ENCODE measurements at places on chromosomes 12 and 14.

- DNase-seq, result no peak
Observed at GRCh38 chr12:79407671-79408622, 282.8 kb downstream of the PAWR start.

GRCh38 chr14:36582011-36582873, at the start of gene NKX2-8:
NKX2-8 (minus strand) TSS chr14:36582614; CDS start chr14:36582389, 225 bp downstream.
- no peak for DNase-seq

DNA sequence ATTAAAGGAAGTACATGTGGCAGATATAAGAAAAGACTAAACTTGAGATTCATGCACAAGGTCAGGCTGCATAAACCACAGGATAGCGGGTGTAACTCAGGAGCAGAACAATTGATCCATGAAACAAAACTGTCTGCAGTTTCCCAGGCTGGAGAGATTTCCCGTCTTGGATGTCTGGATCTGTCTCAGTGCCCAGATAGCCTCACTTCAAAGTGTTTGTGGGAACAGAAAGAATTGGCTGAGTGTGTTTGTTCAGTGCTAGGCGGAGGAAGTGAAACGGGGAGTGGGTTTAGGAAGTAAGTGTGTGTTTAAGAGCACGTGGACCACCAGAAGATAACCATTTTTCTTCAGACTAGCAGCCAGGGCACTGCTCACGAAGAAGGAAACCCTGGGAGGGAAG, 1.4 kb upstream of the RNASE10 start:
- DNase-seq, result no peak

DNA sequence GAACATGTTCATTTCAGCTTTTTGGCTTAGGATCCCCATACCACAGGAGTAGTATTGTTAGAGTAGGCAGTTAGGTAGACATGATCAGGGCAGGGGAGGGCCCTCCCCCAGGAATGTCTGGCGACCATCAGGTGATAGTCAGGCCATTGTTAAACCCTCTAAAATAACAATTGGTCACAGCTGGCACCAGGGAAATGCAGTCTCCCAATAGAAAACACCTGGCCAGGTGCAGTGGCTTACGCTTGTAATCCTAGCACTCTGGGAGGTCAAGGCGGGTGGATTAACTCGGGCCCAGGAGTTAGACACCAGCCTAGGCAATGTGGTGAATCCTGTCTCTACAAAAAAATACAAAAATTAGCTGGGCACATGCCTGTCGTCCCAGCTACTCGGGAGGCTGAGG, 187.1 kb downstream of the MON2 start:
- DNase-seq, result no peak

DNA sequence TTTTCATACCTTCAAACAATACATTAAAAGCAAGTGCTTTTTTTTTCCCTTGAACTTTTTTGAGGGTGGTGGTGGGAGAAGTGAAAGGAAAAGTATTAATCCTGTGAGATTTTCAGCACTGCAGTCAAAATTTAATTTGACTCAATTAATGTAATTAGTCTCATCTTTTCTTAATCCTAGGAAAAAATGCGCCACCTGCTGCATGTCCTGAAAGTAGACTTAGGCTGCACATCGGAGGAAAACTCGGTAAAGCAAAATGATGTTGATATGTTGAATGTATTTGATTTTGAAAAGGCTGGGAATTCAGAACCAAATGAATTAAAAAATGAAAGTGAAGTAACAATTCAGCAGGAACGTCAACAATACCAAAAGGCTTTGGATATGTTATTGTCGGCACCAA, 52.2 kb downstream of the SPATA7 start:
- no peak for DNase-seq

- DNase-seq, result no peak
Observed at GRCh38 chr12:7160183-7160582, 29.3 kb upstream of the PEX5 start.

DNA sequence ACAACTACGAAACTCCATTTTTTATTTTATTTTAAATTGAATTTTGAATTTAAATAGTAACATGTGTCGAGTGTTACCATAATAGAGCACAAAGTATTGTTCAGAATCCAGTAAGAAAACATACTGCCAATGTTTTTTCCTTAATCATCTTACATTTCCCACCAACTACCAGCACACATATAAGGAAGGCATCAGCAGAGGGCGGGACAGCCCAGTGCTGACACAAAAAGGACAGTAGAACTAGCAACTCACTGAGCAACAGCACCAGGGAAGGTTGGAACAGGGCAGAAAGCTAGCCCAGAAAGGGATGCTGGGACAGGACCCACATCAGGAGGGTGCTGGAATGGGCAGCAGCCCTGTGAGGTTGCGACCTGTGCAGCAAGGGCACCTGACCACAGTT, 43.9 kb downstream of the DICER1 start:
- no peak for DNase-seq

DNA sequence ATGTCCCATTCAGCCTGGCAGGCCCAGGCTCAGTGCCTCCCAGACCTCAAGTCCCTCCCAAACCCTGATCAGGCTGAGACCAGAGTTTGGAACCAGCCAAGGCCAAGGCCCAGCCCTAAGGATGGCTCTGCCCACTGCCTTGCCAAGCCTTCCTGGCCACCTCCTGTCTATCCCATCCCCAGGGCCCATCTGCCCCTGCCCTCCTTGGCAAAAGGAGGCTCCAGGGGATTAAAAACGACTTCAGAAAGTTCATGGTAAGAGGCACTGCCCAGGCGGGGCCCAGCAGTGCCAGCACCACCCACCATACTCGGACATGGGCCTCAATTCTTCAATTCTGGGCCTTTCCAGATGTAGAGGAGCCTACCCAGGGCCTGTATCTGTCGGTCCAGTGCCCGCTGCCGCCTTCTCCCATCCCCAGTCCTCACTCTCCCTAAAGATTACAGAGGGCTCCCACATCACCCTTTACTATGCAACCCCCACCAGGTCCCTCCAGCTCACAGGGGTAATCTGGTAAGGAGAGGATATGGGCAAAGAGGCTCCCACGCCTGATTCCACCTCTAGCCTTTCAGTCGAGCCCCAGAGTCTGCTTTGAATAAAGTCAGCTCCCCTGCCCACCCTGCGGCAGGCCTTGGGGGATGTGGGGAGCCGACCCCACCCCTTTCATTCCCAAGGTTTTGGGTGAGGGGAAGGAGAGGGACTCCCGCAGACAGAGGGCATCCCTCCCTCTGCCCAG, 932 bp downstream of the ADCY6 start:
- no peak for DNase-seq

DNA sequence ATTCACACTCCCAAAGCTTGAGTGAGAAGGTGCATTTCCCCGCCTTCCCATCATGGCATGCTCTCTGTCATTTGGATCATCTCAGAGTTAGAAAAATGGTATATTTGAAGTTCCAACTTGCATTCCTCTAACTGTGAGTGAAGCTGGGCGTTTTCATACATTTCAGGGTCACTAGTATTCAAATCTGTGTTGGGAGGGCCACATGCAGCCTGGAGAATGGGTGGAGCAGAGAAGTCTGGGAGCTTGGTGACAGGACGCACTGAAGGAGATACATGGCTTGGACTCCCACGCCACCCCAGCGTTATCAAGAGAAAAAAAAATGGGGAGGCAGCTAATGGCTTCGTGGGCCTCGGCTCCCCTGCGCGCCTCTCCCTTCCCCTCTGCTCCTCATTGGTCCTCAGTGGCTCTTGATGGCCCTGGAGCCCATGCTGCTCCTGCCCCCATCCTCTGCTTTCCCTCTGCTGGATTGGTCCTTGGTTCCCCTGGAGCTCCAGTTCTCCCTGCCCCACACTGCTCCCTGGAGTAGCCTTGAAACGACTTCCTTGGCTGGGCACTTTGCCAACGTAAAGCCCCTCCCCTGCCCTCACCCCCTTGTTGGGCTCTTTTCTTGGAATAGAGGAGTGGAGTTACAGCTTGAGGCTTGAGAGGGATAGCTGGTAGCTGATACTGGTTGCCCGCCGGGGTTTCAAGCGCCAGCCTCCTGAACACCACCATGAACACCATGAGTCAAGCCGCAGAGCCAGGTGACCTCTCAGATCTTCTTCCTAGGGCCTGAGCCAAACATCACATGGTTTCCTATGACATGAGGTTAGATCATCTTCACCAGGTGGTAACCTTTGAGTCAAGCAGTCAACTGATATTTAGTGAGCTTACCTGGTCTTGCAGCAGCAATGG, 139.6 kb downstream of the PRKCH start:
- no peak for DNase-seq

GRCh38 chr14:44352201-44352600, 154.9 kb downstream of the FSCB start:
- DNase-seq, result no peak

DNA sequence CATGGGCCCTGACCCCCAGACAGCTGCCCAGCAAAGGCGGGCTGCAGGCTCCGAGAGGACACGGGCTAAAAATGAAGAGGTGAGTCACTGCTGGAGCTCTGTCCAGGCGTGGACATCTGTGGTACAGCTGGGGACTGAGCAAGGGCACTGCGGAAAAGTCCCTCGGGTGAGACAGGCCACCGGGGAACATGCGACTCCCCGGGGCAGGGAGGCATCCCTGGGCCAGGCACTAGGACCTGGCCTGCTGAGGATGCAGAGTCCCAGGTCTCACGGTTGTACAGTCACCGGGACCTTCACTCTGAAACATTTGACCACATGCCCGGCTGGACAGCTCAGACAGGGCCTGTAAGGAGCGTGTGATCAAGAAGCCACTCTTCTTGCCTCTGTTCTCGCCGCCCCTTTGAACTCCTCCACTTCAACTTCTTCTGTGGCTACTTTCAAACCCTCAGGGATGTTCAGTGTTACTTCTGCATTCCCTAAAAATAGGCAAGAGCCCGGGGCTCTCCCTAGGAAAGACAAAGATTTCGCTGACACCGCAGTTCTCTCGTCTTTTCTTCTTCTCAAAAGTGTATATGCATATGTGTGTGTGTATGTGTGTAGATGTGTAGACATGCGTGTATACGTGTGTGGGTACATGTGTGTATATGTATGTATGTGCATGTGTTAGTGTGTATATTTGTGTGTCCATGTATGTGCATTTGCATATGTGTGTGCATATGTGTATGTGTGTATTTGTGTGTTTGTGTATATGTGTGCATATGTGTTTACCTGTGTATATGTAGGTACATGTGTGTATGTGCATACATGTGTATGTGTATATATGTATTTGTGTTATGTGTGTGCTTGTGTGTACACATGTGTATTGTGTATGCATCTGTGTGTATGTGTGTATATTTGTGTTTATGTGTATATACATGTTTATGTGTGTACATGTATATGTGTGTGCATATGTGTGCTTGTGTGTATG, 5.0 kb upstream of the RFLNA start:
- DNase-seq, result no peak

DNA sequence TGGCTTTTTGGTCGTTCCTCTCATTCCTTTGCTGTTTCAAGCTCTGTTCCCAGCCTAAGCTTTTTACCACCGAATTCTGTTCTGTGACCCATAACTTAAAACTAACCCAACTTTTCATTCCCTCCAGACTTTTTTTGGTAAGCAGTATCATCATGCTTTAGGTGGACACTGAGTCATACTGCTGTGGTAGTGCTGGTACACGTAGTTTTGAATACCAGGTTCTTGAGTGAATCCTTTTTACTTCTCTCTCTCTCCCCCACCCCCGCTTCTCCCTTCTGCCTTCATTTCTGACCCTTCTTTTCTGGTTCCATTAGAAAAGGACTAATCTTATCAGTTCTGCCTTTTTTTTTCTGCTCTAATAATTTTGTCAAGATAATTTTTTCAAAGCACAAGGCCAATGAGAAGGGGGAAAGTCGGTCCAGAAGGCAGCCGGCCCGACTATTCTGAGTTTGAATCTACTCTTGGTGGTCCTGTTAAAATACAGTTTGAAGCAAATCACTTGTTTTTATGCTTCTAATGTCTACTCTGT, 2.3 kb upstream of the MDM2 start:
- no peak for DNase-seq

GRCh38 chr14:21204167-21205025, 48.5 kb upstream of the OR5AU1 start:
- DNase-seq, result no peak

DNA sequence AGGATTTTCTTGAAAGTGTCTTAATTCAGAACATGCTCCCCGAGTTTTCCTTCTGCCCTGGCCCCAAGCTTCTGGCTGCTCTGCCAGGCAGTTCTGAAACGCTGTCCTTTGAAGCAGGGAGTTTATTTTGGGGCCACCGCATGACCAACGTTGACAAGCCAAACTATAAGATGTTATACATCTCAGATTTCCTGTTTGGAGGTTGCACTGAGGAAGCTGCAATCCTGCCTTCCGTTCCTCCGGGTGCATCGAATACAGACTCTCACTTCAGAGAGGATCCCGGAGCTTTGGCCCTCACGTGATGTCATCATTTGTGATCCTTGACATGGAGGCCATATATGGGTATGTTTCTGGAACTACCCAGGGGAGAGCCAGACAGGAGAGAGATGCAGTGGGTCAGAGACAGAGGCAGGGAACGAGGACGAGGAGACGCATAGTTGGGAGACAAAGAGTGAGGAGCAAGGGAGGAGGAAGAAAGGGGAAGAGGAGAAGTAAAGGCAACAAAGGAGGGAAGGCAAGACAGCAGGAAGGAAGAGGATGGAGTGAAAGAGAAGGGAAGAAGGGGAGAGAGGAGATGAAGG, at the start of gene ASB2:
ASB2 (minus strand) TSS at position 94 of the 581 bp plus-strand sequence. CDS start 12,031 bp downstream, outside the sequence.
- no peak for DNase-seq

DNA sequence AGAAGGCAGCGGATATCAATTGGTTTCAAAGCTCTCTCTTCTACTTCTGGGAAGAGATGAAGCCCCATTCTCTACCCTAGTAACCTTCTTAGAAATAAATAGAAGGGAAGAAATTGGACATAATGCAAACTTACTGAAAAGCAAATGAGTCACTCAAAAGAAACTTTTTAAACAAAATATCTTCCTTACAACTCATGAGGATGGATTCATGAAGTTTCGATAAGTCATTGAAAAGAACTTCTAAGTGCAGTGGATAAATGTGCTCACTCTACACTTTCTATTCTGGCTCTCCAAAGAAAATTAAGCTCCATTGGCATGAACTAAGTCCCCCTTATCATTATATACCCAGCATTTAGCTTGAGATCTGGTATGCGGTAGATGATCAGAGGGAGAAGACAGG, 899.5 kb downstream of the RPS29 start:
- DNase-seq, result no peak

- no peak for DNase-seq
Observed at GRCh38 chr14:33647385-33647786, 303.5 kb downstream of the EGLN3 start.

GRCh38 chr12:89179983-89180382, 172.3 kb downstream of the DUSP6 start:
- DNase-seq, result no peak

- no peak for DNase-seq
Observed at GRCh38 chr12:109378569-109378968, 30.9 kb downstream of the MYO1H start.

DNA sequence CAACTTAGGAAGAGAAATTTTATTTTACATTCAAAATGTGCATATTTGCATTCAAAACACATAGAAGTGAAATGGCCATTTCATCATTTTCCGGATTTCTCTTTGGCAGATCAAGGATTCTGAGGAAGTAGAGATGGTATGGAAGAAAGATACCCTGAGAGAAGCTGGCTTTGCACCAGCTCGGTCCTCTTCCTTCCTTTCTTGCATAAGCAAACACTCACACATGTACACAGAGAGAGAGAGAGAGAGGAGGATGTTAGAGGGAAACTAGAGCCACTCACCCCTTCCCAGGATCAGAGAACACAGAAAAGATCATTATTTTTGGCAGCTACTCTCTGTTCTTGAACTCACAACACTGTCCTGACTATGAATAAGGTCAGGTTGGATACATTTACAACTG, 15.6 kb upstream of the PLEKHD1 start:
- no peak for DNase-seq
